ENCODE measurements at places on chromosomes 2 and 18.

GRCh38 chr2:31110431-31110830 lies 27.8 kb downstream of the GALNT14 start:
- no peak for DNase-seq

GRCh38 chr2:207040696-207041095 lies 101.4 kb downstream of the CPO start:
- DNase-seq: no peak

DNA sequence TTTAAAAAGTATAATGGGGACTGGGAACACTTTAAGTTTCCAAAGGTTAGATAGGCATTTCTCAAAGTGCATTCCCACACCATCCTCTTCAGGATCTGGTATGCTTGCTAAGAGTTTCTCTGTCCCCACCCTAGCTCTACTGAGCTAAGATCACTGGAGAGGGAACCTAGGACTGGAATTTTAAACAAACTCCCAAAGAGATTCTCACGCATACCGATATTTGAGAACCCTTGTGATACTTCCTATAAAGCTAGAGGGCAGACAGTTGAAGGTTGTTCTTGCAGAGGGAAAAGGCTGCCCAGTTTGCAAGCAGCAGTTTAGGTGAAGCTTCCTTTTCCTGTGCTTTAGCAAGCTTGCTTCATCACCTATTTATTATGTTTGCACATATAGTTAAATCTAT lies 3.6 kb downstream of the CNRIP1 start:
- DNase-seq: no peak

DNA sequence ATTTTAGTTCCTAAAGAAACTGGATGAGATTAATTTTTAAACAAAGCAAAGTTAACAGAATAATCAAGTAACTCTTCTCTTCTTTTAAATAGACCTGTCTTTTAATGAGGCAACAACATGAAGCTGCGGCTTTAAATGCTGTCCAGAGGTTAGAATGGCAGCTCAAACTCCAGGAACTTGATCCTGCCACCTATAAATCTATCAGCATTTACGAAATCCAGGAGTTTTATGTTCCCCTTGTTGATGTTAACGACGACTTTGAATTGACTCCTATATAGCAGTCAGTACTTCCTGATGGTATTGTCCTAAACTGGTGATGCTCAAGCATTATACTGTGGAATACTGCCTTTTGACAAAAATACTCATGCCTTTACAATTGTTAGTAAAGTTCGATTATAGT lies 53.7 kb upstream of the TWSG1 start:
- no peak for DNase-seq

DNA sequence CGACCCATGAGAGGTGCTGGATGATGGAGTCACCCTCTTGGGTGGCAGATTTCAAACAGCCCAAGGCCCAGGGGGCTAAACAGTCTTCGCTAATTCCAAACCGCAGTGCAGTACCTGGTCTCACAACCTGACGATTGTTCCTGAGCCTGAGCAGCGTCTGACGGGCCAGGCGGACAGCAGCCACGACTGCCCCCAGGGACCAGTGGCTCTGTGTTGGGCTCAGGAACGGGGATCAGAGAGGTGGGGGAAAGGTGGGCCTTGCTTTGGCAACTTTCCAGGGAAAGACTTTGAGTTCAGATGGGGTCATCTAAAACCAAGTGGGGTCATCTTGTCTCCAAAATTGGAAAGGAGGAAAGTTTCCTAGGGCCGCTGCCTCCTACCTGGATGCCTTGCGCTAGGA lies 492 bp downstream of the COLEC11 start:
- DNase-seq: no peak

GRCh38 chr2:147255812-147256211 lies 589.0 kb upstream of the ACVR2A start:
- no peak for DNase-seq

GRCh38 chr2:68230241-68231060 lies 21.9 kb downstream of the PPP3R1 start:
- no peak for DNase-seq

- no peak for DNase-seq
These were observed 173.5 kb downstream of the UBE2E3 start for GRCh38 chr2:181153886-181154285.

GRCh38 chr2:56757884-56758545 lies 574.2 kb downstream of the CCDC85A start:
- DNase-seq: no peak

GRCh38 chr2:19882286-19882685 lies 19.5 kb downstream of the TTC32 start:
- DNase-seq: no peak

GRCh38 chr2:40394031-40394430 lies 57.9 kb downstream of the SLC8A1 start:
- DNase-seq: no peak

DNA sequence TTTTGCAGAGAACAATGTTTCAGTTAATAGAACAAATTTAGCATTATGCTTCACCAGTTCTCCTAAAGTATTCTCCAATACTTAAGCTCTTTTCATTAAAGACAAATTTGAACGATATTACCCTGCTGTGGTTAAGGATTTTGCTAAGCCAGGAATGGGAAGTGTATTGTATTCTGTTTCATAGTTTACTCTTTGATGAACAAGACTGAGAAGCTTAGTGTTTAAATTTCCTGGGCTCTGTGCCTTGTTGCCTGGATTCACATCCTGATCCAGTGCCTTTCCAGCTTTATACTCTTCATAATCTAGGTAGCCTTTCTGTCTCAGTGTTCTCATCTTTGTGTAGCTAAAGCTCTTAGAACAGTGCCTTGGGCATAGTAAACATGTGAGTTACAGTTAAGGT lies 58.6 kb upstream of the GLS start:
- DNase-seq: no peak

DNA sequence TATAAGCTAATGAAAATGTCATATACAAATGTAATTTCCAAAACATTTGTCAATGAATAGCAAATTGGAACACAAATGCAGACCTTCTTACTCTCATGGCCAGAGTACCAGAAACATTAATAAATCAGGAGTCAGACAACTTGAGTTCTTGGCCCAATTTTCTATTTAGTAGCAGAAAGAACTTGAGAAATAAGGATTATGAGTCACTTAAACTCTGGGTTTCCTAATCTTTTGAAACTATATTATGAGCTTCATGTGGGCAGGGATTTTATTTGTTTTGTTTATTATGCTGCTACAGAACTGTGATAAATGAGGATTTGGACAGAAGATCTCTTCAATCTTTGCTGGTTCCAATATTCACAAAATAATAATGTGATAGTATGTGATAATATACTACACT lies 686.7 kb downstream of the NR4A2 start:
- no peak for DNase-seq

DNA sequence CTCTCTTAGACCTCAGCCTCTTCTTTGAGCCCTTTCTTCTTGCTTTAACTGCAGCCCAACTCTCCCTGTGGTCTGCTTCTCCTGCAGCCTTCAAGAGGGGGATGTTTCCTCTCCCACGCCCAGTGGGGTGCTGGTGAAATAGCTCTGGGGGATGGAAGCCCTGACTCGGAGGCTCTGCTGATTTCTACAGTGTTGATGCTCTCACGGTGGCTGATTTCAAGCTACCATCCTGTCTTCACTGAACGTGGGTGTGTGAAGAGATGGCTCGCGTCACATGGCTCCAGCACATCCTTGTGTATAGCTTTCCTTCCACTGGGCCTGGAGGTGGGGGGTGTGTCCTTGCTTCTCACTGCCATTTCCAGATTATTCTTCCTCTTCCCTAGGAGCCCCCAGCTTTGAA lies 20.0 kb downstream of the MPP4 start:
- DNase-seq: no peak

DNA sequence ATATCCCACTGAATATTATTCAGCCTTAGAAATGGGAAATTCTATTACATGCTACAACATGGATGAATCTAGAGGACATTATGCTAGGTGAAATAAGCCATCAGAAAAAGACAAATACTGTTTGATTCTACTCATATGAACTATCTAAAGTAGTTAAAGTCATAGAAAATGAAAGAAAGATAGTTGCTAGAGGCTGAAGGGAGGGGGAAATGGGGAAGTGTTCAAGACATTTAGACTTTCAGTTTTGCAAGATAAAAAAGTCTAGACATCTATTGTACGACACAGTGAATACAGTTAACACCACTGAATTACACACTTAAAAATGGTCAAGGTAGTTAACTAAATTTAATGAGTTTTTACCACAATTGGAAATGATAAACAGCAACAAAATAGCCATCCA lies 835.9 kb upstream of the CHAC2 start:
- DNase-seq: no peak

DNA sequence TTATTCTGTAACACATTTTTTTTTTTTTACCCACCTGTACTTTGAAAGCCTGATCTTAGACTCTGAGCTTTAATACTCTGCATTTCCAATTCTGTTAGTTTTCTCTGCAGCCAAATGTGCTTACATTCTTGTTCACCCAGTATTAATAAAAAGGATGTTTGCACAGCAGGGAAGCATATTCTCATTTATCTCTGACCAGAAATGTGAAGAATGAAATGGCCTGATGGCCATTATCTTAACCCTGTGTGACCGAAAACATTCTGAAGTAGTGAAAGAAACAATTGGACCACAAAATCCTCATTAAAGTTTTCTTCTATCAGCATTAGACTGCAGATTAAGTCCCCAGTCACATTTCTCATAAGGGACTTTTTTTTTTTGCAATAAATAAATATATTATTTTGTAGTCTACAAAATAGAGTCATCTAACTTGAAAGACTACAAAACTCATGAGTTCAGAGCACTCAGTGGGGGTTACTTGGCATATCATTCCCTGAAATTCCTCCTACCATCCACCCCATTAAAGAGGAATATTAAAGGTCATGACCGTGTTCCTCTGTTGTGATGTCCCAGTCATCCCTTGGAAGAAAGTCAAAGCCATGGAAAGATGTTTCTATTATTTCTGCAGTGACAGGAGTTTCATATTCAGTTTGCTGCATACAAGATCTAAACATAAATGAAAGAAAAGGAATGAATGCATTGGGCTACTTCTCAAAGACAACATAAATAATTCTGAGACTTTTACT lies 364.4 kb downstream of the RND3 start:
- DNase-seq: no peak

DNA sequence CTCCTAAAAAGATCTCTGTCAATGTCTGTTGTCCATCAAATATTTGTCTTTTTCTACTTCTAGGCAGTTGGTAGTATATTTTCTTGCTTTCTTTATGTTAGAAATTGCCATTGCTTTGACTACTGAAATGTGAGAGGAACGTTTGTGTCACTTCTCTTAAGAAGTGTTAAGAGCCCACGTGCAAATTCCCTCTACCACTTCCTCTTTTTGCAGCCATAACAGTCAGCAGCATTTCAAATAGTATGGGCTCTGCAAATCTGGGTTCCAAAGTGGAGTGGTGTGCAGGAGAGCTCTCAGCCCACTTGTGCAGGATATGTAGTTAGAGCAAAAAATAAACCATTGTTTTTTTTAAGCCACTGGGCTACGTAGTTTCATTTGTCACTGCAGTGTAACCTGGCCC lies 314.0 kb downstream of the MEIS1 start:
- DNase-seq: no peak

GRCh38 chr2:48205137-48205798 lies 299.0 kb upstream of the FBXO11 start:
- no peak for DNase-seq

DNA sequence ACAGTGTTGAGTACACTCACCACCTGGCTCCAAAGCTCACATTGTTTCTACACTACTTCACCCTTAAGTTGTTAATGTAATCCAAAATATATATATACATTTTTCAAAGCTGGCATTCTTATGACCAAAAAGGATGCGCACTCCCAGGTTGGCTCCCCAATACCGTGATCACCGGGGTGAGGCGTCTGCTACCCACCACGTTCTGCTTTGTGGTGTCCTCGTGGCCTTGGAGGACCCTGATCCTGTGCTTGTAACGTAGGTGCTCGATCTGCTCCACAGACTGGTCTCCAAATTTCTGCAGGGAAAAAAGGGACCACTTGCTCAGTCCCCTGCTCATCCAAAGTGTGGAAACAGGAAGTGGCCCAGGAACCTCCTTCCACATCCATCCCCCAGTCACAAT lies 25.8 kb downstream of the RPL31 start:
- no peak for DNase-seq

DNA sequence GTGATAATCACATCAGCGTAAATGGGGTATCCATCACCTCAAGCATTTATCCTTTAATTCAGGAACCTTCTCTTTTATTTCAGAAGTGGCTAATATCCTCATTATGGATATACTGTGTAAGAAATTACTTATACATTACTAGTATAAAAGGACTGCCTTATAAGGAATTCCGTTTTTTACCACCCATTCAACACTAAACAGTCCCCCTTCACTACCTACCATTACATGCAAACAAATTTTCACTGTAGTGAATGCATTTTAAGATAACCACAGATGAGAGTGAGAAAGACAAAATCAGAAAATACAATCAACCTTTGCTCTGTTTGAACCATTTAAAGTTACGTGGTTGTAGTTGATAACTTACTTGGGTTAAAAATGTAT lies 551.2 kb downstream of the RNF144A start:
- DNase-seq: no peak

DNA sequence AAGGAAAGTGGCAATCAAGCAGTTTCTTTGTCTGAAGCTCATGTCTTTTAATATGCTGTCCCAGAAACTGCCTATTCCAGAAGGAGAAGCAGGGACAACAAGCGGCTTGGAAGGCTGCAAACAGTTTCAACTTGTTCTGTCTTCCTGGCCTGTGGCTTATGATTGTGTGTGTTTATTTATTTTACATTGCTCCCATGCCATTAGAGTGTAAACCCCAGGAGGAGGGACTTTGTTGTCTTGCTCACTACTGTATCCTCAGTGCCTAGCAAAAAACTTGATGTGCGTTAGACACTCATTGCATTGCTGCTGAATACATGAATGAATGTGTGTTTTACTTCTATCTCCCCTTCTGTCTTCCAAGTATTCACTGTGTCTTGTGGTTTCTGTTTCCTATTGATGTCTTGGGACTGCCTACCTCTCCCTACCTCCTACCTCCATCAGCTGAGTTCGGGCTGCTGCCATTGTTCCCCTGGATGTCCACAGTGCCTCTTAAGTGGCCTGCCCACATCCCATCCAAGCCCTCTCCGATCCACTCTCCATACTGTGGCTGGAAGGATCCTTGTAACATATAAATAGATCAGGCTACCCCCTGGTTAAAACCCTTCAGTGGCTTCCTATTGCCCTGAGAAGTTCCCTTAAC lies 261.4 kb downstream of the DYSF start:
- DNase-seq: no peak

GRCh38 chr2:233096006-233096405 lies 35.9 kb downstream of the INPP5D start:
- DNase-seq: no peak

DNA sequence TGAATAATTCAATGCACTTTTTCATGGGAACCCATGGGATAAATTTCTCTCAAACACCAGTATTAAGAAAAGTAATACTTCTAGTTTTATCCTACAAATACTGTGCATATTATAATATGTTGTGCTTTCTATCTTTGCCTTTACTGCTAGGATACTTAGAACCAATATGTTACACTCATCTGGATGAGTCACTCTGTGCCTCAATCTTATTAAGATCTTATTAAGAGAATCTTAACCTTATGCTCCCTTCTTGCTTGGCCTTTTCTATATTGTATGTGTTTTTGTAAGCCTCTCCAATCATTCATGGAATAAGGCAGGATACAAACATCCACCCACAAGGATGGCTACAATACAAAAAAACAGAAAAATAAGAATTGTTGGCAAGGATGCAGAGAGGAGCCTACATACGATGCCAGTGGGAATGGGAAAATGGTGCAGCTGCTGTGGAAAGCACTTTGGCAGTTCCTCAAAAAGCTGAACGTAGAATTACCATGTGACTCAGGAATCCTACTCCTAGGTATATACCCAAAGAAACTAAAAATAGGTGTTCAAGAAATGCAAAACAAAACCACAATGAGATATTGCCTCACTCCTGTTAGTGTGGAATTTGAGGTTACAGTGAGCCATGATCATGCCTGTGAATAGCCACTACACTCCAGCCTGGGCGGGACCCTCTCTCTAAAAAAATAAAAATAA lies 10.7 kb upstream of the TWSG1 start:
- no peak for DNase-seq
